ENCODE measurements at places on chromosomes 16 and 17.

- no peak for DNase-seq
Observed at GRCh38 chr17:39107973-39108372, 43.5 kb downstream of the PLXDC1 start.

- DNase-seq: no peak
Observed at GRCh38 chr16:83296505-83296904, 511.3 kb upstream of the HSBP1 start.

GRCh38 chr17:38687286-38687685, 12.5 kb upstream of the EPOP start:
- no peak for DNase-seq

DNA sequence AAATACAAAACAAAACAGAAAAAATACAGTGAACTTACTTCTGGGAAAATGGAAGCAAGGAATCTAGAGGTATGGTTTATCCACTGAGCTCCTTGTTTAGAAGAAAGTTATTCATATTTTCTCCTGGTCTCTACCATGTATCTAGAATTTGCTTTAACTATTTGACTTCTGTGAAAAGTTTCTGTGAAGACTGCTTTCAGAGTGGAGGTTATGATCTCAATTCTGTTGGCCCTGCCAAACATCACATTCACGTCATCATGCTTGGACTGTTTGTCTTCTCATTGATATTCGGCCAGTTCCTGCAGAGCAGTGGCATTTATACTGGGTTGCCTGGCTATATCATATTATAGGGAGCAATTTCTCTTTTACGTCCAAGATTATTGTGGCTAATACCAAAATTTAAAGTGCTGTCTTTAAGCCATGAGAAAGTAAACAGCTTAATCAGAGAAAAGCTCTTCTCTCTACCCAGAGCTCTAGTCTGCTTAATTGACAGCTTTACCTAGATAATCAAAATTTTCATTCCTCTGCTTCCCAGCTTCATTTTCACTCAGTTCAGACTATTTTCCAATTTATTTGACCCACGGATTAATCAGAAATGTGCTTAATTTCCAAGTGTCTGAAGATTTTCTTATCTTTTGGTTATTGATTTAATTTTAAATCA, at the start of gene ABCA8:
Gene ABCA8, minus strand, starts transcription at position 212 of the 661 bp plus-strand sequence. CDS start 13,358 bp downstream, outside the sequence.
- DNase-seq: peak; percentile 23

GRCh38 chr17:68349157-68349556, 57.9 kb downstream of the ARSG start:
- no peak for DNase-seq

DNA sequence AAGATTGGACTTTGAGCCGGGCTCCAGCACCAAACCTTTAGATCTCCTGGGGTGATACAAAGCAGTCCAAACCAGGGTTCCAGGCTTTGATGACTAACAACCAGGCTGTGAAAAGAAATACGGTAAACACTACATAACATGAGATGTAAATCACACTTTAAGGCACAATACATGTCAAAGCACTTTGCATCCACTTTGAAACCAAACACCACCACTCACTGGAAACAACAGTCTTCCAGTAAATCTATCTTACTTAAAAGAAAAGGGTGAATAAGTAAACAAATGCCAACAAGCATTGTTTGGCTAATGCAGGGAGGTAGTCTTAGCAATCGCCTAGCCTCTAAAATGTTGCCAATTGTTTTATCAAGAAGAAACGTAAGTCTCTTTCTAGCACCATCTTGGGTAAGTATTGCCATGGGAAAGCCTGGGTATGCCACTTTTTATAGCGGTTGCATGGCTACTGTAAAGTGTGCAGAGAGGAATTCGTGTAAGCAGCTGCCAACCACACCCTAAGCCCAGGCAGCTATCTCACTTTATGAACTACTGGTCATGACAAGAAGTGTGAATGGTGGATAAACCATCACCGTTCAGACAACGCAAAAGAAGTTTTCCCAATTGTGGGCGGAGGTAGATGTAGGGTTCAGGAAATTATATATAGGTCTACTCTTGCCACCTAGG, 267.4 kb upstream of the PSMD7 start:
- DNase-seq: no peak

GRCh38 chr16:1416521-1416941, 2.0 kb upstream of the UNKL start:
- DNase-seq: no peak

Measured in NCI-H82 (cell line).